ENCODE measurements at places on chromosomes 12 and 14. TPM values are rescaled to one million over a fixed set of nuclear protein-coding genes. Genes with fewer than 3 reads are reported as not detected.

GRCh38 chr14:69269381-69269780, 9.4 kb downstream of the GALNT16 start:
- no peak for DNase-seq

Gene SP7
- polyA plus RNA-seq: not detected

DNA sequence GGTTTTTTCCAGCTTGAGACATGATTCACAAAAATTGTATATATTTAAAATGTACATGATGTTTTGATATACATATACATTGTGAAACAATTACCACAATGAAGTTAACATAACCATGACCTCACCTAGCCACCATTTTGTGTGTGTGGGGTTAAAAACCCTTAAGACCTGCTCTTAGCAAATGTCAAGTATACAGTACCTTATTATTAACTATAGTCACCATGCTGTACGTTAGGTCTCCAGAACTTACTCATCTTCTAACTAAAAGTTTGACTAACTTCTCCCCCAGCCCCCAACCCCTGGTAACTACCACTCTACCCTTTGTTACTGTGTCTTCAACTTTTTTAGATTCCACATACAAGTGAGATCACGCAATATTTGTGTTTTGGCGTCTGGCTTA, 52.6 kb downstream of the EIF2S3B start:
- no peak for DNase-seq

DNA sequence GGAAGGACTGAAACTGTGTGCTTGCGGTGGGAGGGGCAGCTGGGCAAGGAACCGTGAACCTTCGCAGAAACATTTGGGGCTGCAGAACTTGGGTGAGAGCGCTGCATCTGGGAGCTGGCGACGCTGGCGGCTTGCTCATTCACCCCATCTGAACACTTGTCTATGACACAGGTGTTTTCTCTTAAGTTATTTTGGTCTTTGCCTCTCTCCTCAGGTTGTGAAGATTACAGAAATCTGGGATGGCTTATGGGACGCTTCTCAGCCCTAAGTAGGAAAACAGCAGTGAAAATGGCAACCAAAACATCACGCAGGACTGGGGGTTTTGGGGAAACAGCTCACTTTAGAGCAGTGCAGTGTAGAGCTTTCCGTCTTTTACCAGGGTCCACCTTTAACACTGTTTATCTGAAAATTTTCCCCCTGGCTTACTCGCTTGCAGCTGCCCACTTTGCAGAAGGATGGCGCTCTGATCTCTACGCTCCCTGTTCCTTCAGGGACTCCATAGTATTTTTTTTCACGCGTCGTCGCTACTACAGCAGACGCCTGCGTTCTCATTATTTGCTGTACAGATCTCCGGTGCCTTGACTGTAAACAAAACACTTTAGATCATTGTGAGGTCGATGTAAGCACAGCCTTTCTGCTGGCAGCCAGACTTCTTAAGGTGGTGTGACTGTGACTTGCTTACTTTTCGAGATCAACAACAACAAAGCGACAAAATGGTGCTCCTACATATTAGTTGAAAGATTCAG, 2.7 kb upstream of the CDKN1B start:
- no peak for DNase-seq

DNA sequence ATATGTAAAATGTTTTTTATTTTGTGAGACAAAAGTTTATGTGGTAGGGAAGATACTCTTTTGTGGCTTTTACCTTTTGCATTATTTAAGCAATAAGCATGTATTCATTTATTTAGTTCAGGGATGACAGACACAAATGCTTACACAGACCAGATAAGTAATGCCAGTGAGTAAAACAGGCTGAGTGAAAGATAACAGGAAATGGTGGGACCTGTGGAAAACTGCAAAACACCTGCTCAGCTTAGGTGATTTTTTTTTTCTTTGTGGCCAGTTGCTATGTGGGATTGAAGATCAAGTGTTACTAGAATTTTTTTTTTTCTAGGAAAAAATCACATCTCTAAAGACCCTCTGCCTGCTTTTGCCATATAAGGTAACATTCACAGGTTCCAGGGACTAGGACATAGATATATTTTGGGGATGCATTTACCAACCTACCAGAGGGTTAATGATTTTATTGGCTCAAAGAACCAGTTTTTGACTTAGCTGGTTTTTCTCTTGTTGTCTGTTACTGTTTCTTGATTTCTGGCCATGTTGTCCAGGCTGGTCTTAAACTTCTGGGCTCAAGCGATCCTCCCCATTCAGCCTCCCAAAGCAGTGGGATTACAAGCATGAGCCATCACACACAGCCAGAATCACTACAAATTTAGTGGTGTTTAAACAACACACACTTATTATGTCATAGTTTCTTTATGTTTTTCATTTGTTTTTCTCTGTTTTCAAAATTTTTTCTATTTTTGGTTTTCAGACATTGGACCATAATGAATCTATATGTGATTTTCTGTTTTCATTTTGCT, 9.8 kb downstream of the PSMA6 start:
- DNase-seq: no peak

GRCh38 chr12:61810486-61810885, 449.7 kb upstream of the USP15 start:
- DNase-seq: no peak

Gene BCL11B
- not detected for polyA plus RNA-seq

DNA sequence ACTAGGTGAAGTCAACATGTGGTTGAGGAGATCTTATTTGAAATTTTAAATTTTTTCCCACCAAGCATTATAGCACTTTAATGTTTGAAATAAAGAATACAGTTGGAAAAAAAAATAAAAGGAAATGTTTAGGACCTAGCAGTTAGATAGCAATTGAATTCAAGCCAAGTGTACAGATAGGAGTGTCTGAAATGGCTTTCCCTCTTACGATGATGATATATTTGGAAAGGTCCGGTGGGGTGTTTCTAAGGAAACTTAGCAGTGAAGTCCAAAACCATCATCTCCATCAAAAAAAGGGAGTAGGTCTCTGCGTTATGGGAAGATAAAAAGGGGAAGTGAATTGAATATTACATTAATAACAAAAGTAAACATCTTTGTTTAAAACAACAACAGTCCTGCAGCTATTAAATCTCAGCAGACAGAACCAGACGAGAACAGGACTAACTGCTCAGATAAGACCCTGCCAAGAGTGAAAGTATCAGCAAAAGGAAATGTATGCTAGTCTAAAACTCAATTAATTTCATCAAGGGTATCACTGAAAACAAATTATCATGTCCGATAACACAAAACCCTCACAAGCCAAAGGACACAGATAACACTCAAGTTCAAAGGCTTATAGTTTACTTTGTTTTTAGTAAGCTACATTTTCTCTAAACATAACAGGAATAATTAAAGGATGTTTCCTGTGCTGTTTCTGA, 242.0 kb downstream of the BMP4 start:
- no peak for DNase-seq

DNA sequence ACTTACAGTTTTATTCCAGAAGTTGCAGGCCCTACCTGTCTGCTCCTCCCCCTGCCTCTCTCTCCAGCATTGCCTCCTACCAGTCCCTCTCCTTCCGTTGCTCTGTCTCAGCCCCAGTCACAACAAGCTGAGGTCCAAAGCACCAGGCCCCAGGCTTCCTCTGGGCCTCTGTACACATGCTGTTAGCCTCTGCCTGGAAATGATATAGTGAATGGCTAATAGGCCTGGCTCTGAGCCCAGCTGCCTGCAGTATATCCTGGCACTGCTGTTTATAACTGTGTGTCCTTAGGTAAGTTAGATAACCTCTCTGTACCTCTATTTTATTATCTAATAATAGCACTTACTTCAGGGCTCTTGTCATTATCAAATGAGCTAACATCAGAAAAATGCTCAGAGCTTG, 114.9 kb upstream of the PWP1 start:
- DNase-seq: no peak

DNA sequence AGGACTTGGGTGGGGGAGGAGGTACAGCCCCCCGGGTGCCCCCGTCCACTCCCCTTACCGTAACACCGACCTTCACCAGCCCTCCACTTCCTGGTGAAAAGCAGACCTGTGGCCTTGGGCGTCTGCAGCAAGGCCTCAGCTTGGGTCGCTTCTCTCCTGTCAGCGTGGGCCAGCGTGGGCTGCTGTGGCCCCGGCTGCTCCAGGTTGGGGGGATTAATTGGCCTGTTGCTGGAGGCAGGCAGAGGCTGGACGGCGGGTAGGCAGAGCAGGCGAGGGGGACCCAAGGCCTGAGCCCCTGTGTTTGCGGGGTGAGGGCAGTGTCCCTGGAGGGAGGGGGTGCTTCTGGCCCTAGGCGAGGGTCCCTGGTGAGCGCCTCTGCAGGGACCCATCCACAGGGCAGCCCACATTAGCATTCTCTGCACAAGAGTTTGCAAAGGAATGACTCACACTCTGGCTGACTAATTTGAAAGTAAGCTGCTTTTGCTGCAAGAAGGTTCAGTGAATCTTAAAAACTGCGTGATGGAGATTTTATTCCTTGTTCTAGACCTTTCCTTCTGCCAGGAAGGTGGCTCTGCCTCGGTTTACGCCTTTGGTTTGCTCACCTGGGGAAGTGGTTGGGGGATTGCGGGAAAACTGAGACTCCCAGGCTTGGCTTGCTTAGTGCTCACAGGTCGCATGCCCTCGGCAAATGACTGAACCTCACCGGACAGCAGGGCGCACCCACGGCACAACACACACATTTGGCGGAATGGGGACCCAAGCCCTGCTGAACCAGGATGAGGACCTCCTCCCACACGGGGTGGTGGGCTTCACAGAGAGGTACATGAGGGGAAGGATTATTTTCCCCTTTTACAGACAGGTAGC, 37.9 kb upstream of the DLK1 start:
- DNase-seq: no peak

GRCh38 chr14:75448209-75448608, 20.4 kb downstream of the JDP2 start:
- no peak for DNase-seq

GRCh38 chr14:95901054-95901453, 24.4 kb downstream of the TUNAR start:
- DNase-seq: no peak

DNA sequence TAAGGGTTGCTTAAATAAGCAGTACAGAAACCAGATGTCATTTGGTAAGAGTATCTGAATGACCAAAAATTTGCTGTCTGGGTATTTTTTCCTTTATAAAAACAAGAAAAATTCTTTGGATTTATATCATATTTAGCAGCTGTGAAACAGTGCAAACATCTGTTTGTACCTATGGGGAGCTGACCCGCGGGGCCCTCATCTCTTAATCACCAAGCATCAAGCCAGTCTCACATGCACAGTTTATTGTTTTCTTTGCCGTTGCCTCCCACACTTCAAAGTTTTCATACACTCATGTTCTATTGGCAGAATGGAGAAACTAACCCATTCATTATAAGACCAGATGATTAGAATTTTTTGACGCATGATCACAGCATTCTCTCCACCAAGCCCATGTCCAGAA, 142.2 kb downstream of the BMP4 start:
- DNase-seq: peak; percentile 13

DNA sequence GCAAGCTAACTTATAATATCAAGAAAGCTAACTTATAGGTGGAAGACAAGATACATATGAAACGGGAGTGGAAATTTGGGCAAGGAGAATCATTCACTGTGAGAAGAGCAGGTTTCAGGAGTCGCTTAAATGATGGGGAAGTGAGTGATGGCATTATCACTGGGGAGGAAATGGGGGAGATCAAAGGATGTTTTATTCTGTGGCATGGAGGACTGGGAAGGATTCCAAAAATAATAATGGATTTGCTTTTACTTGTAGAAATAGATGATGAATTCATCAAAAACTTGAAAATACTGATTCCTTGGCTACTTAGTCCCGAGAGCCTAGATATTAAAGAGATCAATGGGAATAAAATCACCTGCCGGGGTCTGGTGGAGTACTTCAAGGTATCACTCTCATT, 47.8 kb downstream of the SAV1 start:
- DNase-seq: no peak

Gene LRTM2
- polyA plus RNA-seq: not detected

Gene KRT72
- polyA plus RNA-seq: not detected

Gene PRB2
- polyA plus RNA-seq: not detected

DNA sequence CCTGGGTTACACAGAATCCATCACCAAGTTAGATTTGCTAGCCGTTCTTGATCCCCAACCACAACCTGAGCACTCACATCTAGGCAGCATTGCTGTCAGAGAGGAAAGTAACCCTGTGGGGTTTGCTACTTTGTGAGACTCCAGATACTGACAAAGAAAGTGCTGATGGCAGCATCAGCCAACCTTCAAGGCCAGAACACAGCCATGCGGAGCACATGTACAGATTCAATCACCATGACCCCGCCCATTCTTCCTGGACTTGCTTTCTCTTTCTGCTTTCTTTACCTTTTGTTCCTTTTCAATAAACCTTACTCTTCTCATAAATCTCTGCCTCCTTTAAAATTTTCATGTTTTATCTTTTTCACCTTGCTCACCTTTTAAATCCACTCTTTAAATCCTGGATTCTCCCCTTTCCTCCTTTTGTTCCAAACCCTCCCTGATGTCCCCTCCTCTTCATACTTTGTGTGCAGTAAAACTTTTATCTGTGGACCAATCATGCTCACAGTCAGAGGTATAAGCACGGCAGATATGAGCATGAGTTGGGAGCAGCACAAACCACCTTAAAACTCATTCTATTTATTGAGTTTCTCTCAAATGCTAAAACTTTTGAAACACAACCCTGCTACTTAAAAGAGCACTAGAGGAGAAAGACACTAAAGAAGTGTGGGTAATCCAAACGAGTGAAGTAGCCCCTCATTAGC, 21.9 kb upstream of the CERS5 start:
- DNase-seq: no peak

Gene NANOG
- polyA plus RNA-seq: not detected

Gene TAS2R42
- not detected for polyA plus RNA-seq

GRCh38 chr14:92584816-92585215, 71.2 kb downstream of the RIN3 start:
- DNase-seq: no peak

Gene SERPINA9
- 0.12 TPM for polyA plus RNA-seq

DNA sequence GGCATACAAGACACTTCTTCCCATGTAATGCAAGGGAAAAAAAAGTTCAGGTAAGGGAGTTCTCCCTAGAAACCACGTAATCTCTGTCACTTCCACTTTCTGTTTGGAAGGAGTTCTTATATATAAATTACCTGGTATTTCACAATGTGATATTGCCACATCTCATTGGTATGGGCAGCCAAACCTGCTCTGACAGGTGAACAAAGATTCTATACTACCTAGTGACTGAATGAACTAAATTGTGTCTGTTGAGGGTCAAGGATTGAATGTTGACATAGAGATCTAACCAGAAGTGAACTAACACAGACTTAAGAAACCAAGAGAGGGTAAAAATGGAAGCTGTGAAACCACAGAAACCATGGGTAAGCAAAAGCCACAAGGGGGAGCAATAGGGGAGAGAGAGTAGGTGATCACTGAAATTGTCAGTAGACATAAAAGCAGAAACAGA, 161.3 kb downstream of the RPL10L start:
- DNase-seq: no peak

DNA sequence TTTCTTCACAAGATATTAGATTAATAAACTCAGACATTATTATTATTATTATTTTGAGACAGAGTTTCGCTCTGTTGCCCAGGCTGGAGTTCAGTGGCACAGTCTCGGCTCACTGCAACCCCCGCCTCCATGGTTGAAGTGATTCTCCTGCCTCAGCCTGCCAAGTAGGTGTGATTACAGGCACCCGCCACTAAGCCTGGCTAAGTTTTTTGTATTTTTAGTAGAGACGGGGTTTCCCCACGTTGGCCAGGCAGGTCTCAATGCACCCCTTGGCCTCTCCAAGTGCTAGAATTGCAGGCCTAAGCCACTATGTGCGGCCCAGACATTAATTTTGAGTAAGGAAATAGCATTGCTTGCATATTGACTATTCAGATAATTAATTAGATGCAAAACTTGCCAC, 554.9 kb upstream of the LRFN5 start:
- DNase-seq: no peak

- DNase-seq: no peak
Observed at GRCh38 chr12:116299665-116300328, 22.3 kb upstream of the MED13L start.

Gene TMCC3
- not detected for polyA plus RNA-seq
